ENCODE measurements at places on chromosomes 1 and 21.

DNA sequence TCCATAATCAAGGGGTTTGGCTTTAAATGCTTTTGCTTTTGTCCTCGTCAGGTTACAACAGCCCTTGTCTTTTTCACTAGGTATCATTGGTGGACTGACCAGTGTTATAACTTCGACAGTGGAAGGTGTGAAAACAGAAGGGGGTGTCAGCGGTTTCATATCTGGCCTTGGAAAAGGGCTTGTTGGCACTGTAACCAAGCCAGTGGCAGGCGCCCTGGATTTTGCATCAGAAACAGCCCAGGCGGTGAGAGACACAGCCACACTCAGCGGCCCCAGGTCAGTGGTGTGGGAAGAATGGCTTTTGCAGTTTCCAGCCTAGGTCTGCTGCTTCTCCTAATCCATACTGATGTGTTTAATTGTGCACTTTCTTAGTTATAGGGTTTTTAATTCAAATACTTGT lies 157.9 kb downstream of the DHRS3 start:
- DNase-seq = no peak

GRCh38 chr1:66752671-66753371 lies 562 bp downstream of the DYNLT5 start:
- DNase-seq = no peak

- no peak for DNase-seq
Measured at GRCh38 chr1:7616953-7617352, 154.1 kb upstream of the VAMP3 start.

GRCh38 chr1:35390600-35391494 lies 122.3 kb downstream of the ZMYM4 start:
- DNase-seq = no peak

DNA sequence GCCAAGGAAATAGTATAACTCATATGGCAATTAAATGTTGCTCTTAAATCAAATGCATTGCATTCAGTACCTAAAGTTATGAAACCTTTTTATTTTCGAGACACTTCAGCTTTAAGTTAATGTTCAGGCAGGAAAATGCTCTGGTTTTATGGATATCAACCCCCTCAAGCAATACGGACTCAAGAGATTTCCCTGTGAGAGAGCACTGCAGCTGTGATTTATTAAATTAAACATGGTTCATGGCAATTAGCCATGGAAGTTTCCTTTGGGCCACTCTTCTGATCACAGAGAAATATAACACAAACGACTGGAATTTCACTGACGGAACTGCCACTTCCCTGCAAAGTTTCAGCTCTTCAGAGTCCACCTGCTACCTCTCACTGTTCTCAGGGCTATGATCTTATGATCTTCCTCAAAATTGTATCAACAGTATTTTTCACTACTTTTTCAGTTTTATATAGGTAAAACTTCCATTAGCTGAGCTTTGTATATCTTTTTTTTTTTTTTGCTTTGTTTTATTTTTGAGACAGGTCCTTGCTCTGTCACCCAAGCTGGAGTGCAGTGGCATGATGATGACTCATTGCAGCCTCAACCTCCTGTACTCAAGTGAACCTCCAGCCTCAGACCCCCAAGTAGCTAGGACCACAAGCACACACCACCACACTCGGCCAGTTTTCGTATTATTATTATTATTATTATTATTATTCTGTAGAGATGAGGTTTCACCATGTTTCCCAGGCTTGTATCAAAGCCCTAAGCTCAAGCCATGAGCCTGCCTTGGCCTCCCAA lies 923.1 kb upstream of the TMPRSS15 start:
- DNase-seq = no peak

GRCh38 chr1:182889997-182890396 lies 50.9 kb downstream of the DHX9 start:
- no peak for DNase-seq

GRCh38 chr1:11543796-11544195 lies 64.8 kb downstream of the DISP3 start:
- DNase-seq = no peak

DNA sequence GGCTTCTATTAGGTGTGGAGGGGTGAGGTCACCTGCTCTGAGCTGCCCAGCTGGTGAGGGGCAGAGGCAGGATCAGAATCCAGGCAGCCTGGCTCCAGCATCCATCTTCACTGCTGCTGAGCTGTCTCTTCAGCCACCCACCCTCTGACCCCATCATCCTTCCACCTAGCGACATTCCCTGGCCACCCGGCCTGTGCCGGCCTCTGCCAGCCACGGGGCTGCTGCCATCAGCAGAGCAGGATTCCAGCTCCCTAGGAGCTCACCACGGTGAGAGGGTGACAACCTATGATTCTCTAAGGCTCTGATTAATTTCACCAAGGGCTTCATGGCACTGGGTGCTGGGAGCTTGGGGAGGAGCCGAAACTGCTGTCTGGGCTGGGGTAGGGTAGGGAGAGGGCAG lies 32.1 kb downstream of the ALPL start:
- DNase-seq = no peak

DNA sequence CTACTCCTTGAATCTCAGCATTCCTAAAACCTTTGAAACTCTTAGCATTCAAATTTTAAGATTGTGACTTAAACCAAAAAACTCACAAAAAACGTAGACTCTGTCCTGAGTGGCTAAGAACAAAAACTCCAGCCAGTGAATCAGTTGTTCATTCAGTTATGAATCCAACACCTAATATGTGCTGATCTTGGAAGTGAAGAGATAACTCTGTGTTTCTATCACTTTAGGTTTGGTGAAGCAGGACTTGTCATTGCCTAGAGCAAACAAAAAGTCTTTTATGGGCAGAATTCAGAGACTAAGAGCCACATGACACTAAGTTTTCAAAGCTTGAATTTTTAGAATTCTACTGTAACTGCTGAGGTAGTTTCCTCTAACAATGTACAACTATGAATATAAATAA lies 10.4 kb upstream of the GPR137B start:
- no peak for DNase-seq

DNA sequence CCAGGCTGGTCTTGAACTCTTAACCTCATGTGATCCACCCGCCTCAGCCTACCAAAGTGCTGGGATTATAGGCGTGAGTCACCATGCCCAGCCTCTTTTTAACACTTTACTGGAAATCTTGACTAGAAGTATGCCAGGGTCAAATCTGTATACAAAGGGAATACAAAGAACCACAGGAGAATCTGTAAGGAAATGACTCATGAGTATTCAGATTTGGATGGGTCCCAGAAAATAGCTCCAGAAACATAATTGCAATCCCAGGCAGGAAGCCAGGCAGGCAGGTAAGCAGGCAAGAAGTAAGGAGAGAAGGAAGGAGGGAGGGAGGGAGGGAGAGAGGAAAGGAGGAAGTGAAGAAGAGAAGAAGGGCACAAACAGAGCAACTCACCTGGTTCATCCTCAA lies 22.8 kb upstream of the TIAM1 start:
- no peak for DNase-seq

GRCh38 chr1:206074839-206075238 lies 21.9 kb downstream of the RHEX start:
- no peak for DNase-seq

- DNase-seq = no peak
Measured at GRCh38 chr1:59481881-59482505, 185.1 kb downstream of the FGGY start.

GRCh38 chr1:40594187-40594531 lies 62.7 kb downstream of the ZNF684 start:
- DNase-seq = no peak

DNA sequence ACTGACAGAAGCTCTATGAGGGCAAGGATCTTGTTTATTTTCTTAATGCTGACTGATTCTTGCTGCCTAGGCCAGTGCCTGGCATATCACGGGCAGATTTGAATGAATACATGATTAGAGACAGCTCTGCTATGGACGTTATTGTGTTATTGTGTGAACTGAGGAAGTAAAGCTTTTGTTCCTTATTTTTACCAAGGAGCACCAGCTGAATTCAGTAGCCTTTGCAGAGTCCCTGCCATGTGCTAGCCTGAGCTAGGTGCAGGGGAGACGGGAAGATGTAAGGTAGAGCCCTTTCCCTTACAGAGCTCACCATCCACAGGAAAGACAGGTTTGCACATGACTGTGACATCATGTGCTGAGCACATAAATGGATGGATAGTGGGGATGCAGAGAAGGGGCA lies 36.0 kb upstream of the SCMH1 start:
- DNase-seq = no peak

GRCh38 chr1:198879711-198880306 lies 241.0 kb downstream of the PTPRC start:
- no peak for DNase-seq

GRCh38 chr1:9121496-9122409 lies 7.1 kb downstream of the GPR157 start:
- DNase-seq = no peak

GRCh38 chr21:33444499-33444898 lies 35.3 kb downstream of the TMEM50B start:
- no peak for DNase-seq

- DNase-seq = no peak
Measured at GRCh38 chr1:198892065-198892464, 253.2 kb downstream of the PTPRC start.

GRCh38 chr1:76443217-76443616 lies 368.7 kb downstream of the ST6GALNAC3 start:
- no peak for DNase-seq

GRCh38 chr1:178243119-178243518 lies 149.2 kb downstream of the RASAL2 start:
- no peak for DNase-seq

DNA sequence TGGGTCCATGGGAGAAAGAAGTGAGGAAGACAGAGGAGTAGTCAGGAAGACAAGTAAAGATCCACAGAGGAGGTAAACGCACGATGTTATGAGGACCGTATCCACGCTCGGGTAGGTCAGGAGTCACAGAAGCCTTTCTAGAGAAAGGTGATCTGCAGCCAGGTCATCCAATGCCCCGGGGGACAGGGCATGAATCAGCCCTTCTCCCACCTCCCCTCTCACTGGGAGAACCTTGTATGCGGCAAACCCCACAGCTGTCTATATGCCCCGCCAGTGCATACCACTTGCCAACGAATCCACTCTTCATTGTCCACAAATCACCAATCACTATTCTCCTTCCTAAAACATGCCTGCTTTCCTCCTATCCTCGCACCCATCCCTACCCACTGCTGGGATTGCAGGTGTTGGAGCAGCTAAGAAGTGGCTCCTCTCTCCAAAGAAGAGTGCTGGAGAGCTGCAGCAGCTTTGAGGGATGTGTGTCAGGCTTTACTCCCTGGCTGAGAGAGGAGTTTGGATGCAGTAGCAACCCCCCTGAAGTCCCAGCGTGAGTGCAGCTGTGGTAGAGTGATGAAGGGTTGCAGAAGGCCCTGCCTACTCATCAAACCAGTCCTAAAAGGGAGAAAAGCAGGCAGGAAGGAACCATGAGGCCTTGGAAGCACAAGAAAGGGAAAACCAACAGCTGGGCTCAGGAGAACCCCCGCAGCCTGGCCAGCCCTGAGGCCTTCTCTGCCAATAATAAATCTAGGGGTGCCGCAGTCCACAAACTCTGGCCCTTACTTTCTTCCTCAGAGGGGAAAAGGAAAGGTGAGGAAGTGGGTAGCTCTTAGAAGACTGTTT lies 102.2 kb upstream of the GADD45A start:
- no peak for DNase-seq

DNA sequence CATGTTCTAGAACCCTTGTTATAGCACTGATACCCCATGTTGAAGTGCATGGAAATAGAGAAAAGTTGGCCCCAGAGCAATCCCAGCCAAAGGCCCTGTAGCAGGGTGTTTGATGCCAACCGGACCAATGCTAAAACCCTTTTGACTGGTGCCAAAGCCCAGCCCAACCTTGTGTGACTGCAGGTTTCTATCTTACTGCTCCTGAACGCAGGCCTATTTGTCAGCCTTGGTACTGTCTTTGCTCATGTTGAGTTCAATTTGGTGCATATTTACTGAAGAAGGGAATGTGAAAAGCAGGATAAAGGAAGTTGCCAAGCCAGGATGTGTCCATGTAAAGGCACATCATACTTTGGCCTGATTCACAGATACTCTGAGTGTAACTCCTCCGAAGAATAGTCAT lies 51.7 kb upstream of the NFASC start:
- no peak for DNase-seq

GRCh38 chr1:44296806-44297205 lies 58.3 kb downstream of the ERI3 start:
- no peak for DNase-seq

DNA sequence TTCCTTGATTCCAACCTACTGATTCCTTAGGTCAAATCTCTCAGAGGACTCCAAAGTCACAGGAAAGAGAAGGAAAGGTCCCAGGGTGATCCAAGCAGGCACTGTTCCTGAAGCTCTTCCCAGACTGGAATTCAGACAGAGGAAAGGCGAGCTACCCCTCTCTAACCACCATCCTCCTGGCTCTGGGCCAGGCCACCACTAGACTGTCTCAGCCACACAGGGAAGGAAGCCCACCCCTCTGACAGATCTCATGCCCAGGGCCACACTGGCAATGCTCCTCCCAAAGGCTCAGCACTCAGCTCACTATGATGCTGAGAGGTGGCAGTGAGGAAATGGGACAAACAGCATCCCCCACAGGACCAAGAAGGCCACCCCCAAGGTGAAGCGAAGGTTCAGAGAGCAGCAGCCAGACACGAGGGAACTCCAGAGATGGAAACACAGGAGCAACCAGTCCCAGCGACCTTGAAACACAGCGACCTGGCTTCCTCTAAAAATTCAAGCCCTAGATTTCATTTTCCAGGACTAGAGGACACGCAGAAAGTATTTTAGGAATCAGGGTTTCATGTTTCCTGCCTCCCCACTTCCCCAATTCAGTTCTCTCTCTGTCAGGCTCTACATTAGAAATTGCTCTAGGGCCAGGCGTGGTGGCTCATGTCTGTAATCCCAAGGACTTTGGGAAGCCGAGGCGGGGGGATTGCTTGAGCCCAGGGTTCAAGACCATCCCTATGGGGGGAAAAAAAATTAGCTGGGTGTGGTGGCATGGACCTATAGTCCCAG lies 18.8 kb downstream of the PIK3C2B start:
- DNase-seq = no peak

- DNase-seq = peak; percentile 77
Measured at GRCh38 chr1:156652131-156652991, 10.4 kb downstream of the BCAN start.

DNA sequence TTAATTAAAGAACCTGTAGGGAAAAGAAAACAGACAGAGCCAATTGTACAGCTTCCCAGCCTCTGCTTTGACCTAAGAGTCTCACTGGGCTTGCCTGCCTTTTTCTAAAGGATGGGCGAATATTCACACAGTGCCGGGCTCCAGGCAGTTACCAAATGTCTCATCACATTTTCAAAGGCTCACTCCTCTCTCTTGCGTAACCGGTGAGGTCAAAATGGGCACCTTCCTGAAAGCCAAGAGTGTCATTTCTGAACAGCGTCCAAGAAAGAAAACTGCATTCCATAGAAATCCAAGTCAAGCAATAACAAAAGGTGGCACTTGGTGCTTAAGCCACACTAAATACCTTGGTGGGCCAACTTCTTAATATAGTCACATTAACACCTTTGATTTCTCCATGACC lies 710 bp upstream of the PALMD start:
- DNase-seq = peak; percentile 19

GRCh38 chr21:34698270-34699015 lies 29.6 kb downstream of the CLIC6 start:
- no peak for DNase-seq

- no peak for DNase-seq
Measured at GRCh38 chr1:116259663-116260062, 113.4 kb upstream of the ATP1A1 start.

- no peak for DNase-seq
Measured at GRCh38 chr1:42008264-42008663, 89.5 kb upstream of the HIVEP3 start.

GRCh38 chr1:233672732-233673131 lies 58.8 kb downstream of the KCNK1 start:
- no peak for DNase-seq

Data from HAP-1 (cell line).